ENCODE measurements at places on chromosomes 12 and 14.

- no peak for DNase-seq
These were observed 1014.3 kb upstream of the NOVA1 start for GRCh38 chr14:27612121-27612520.

GRCh38 chr14:37253905-37254304 lies 56.2 kb downstream of the MIPOL1 start:
- DNase-seq, result no peak

GRCh38 chr14:54275997-54276725 lies 120.6 kb upstream of the CDKN3 start:
- DNase-seq, result no peak

GRCh38 chr14:57871459-57872080 lies 5.7 kb upstream of the SLC35F4 start:
- peak; percentile 24 for DNase-seq

- DNase-seq, result peak; percentile 81
These were observed 2.4 kb upstream of the MLEC start for GRCh38 chr12:120684523-120684932.

DNA sequence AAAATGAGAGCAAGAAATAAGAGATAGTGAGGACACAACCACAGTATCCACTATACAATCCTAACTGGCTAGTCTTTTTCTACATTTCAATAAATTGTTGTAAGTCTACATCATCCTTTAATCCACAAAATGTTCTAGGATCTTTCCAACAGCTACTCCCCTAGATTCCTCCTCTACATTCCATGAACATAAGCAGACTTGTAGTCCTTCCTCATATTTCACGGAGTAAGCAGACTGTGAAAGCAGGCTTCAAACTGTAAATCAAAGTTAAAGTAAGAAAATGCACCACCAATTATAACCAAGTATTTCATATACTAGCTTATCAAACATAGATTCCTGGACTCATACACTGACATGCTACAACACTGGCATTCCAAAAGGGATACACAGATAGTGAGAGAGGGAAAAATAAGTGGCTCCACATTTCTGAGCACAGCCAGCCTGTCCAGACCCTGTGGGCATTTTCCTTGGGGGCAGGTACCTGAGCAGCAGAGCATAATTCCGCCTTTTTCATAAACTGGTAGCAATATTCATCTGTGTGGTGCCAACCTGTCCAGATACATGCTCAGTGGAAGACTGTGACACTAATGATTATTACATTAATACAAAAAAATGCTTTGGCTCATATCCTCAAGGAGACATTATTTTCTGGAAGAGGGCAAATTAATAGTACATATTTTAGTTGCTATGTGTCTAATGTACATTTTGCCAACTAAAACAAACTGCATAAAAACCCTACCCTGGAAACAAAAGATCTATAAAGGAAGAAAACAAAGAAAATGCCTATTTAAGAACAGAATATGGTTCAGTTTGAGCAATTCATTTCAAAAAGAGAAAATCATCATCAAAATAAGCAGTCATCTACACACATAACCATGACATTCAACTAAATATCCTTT lies 113.3 kb upstream of the FSCB start:
- DNase-seq, result no peak

- DNase-seq, result no peak
These were observed 137.9 kb downstream of the BTG1 start for GRCh38 chr12:92007787-92008186.

DNA sequence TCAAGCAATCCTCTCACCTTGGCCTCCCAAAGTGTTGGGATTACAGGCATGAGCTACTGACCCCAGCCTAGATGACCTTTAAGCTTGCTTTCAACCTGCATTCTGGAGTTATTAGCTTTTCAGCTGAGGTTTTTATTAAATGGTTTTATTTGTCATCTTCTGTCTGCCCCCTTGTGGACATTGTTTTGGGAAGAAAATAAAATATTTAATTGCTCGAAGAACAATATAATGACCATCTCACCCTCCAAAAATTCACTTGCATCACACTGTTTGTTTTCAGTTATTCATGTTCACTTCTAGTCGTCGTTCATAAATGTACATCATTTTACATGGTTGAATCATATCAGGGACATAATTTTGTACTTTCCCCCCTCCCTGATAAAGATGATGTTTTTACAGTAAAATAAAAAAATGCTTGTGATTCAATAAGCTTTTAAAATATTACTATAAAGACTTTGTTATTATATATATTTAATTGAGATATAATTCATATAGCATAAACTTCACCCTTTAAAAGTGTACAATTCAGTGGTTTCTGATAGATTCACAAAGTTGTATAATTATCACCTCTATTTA lies 10.1 kb upstream of the SPATS2 start:
- DNase-seq, result no peak

DNA sequence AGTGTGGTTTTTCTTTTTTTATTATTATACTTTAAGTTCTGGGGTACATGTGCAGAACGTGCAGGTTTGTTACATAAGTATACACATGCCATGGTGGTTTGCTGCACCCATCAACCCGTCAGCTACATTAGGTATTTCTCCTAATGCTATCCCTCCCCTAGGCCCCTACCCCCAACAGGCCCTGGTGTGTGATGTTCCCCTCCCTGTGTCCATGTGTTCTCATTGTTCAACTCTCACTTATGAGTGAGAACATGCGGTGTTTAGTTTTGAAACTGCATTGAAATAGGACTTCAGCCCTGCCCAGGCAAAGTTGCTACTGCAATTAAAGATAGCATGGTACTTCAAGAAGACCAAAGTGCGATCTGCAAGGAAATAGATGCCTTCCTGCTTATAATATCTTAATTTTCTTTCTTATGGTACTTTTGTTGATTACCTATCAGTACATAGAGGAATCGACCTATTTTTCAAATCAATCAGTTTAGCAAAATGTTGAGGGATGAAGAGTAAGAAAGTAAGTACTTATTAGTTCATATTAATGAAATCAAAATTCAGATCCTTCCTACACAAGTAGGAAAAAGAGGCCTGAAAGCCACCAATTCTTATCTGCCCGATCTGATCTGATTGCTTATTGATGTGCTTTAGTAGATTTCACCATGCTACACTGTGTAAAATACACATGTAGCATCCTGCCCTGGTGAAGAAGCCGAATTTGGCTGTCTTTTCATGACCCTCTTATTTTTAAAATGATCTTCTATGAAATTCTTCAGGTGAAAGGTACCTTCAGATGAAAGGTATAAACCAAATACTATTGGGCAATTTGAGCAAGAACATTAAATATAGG lies 1.6 kb downstream of the LTA4H start:
- no peak for DNase-seq

DNA sequence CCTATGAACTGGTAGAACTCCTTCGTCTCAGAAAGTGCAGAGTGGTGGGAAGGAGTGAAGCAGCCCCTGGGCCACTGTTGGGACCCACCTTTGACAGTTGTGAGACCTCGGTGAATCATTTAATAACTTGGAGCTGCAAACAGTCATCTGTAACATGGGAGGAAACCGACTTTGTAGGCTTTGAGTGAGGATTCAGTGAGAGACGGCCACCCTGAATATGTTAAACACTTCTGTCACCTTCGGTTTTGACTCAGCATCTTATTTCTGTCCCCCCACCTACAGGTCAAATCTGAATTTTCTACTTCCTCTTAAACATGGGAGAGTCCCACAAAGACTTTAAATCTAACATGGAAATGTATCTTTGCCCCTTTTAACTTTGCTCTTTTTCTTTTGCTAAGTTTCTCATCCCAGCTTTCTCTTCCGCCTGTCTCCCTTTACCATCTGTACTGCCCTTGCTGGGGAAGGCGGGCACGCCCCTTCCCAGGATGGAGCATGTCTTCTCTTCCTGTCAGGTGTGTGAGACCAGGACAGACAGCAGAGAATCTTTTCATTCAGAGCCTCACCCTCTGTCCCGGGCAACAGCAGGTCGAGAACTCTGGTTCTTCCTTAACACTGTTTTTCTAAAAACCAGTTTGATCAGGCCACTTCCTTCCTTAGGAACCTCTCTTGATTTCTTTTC lies 37.1 kb downstream of the ZC3H14 start:
- no peak for DNase-seq

- no peak for DNase-seq
These were observed 81.1 kb downstream of the ARL6IP4 start for GRCh38 chr12:123061441-123062205.

DNA sequence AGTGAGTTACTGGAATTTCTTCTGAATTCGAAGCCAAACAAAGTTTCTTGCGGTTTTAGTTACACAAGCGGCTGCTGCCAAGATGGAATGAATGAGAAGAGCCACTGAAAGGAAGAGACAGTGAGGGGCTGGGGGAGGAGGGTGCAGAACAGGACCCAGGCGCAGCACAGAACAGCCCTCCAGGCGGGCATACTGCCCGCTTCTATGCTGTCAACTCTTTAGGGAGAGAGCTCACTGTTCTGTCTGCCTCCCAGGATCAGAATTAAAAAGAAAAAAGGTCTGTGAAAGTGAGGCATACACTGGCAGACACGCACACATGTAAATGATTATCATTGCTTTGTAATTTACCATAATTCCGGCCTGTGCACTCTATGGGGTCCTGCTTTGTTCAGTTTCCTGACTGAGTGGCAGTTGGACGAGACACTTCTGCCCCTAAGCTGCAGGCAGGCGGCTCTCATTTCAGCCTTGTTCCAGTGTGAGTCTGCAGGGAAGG lies 231.6 kb downstream of the CACNA1C start:
- DNase-seq, result peak; percentile 49

DNA sequence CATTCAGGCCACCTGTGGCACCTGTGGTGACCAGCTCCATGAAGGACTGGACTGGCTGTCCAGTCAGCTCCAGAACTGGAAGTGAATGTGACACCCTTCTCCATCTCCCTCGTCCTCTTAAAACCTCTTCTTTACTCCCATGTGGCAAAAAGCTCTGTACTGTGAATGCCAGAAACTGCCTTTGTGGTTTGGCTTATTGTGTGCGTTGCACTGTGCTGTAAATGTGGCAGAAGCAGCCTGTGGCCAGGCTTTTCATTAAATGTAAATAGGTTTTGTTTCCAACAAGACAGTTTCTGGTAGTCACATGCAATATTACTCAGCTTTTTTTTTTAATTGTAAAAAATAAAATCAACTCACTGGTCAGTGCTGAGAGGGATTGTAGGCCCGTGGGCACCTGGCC lies 453.7 kb downstream of the ATP23 start:
- no peak for DNase-seq

- no peak for DNase-seq
These were observed 138.1 kb upstream of the LMNTD1 start for GRCh38 chr12:25690996-25691864.

GRCh38 chr12:109255377-109255776 lies 53.7 kb downstream of the FOXN4 start:
- no peak for DNase-seq

- DNase-seq, result no peak
These were observed 2.4 kb downstream of the RACGAP1 start for GRCh38 chr12:50022903-50023302.

DNA sequence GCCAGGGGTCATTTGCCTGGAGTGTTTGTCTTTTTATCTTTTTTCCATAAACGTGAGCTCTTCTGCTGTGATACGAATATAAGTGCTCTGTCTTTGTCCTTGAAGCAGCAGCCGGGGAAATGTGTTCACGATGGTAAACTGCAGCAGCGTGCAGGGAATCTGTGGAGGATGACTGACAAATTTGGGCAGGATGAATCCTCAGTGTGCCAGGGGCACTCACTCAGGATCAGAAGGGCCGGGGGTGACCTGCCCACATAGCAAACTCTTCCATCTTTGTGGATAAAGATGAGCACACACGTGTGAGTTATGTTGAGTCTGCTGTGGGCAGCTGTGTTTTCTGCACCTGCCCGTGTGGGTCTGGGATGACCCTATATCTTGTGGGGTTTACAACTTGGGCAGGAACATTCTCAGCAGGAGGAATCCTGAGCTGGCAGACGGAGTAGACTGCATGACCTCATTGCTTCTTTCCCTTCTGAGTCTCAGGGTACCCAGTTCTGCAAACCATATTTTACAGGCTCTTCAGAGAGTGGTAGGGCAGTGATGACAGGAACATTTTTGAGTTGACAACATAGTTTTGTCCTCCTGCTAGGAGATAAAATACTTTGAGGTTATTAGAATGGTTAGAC lies 711 bp downstream of the ANO4 start:
- no peak for DNase-seq

DNA sequence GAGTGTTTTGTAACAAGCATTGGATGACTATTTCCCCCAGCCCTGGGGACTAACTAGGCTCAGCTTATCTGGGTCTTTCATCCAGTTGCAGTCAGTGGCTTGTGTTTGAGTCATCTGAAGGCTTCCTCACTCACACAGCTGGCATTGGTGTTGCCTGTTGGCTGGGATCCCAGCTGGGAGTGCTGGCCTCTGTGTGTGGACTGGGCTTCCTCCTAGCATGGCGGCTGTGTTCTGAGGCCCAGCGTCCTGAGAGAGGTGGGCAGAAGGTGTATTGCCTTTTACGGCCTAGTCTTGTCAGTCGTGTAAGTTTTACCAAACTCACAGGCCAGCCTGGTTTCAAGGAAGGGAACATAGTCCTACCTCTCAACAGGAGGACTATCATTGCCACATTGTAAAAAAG lies 28.3 kb upstream of the PPP2R5C start:
- DNase-seq, result no peak

GRCh38 chr14:24411443-24412389 lies 12.9 kb downstream of the NYNRIN start:
- DNase-seq, result no peak

DNA sequence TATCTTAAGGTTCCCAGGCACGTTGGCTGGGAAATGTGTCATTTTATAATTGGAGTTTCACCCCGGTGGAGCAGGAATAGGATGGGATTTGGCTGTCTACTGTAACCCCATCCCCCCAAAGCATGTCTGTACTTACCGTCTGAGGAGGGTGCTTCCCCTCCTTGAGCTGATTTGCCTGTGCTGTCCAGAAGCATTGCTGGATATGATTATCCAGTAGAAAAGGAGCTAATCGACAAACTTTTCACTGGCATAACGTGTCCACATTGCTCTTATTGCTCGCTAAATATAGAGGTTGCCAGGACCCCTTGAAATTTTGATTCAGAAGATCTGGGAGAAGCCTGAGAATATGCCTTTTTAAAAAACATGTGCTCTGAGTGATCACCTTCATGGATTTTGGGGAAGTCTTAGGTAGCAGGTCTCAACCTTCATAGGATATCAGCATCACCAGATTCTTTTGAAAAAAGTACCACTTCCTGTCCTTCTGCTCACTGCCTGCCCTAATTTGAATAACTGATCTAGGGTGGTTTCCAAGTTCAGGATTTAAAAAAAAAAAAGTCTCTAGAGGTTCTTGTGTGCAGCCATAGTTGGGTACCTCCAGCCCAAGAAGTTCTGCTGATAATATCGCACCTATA lies 80.4 kb upstream of the KCNA1 start:
- DNase-seq, result no peak

DNA sequence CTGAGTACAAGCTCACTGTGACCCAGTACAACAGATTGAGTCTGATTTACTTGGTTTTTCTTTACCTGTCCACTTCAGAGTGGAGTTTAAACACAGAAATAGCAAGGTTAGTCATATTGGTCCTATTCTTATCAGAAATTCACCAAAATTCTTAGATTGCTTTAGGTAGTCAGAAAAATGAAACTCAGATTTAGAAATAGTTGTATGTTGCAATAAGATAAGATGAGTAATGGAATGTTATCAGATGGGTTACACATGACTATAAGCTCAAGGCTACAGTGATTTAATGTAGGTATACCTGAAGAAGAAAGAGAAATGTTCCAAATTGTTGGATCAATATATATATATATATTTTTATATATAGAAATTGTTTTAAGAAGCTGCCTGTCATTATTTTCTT lies 524.1 kb downstream of the LRFN5 start:
- no peak for DNase-seq
